ENCODE measurements at places on chromosomes 4 and X. TPM values are rescaled to one million over a fixed set of nuclear protein-coding genes. Genes with fewer than 3 reads are reported as not detected.

DNA sequence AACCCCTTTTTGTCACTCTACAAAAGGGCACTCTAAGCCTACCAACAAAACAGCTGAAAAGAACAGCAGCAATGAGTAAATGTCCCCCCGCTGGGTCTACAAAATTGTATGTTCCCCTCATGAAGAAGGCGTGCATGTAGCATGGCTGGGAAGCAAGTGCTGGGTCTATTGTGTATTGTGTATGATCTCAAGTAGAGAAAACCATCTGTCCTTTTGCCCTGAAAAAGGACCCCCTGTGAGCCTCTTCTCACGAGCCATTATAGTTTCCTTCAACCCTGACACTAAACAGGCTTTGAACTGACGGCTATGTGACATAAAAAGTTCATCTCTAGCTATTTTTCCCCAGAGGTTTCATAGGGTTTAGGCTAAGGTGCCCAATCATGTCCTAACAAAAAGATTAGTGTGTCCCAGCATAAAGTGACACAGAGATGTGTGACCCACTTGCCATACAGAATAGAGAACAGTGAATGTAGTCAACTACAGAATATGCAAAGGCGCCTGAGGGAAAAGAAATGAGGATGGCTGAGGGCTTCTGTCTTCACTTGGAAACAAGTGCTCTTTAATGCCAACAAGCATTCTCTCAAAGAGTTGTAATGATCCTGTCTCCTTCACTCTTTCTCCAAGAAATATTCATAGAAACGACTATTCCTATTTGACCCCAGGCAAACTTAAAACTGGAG, 27.3 kb downstream of the COL25A1 start:
- peak; percentile 42 for DNase-seq

- no peak for DNase-seq
These were observed 152.9 kb downstream of the STPG2 start for GRCh38 chr4:97990409-97990808.

The ZFP92 gene
- total RNA-seq: 0.22 TPM

The NPNT gene
- 0.22 TPM for total RNA-seq

The SLC26A1 gene
- total RNA-seq: not detected

DNA sequence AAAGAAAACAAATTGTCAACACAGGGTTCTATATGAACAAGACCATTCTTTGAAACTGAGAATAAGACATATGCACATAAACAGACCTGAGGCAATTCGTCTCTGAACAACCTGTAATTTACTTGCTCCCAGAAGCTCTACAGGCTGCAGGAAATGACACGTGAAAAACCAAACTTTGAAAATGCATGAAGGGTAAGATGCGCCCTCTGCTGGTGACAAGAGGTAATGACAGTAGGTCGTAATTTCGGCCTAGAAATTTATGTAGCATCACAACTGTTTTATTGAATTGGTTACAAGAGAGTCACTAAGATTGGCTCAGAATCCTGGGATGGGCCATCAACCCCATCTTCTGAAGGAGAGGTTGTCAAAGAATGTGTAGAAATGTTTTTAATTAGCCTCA, 276.5 kb downstream of the PPP4R3C start:
- peak; percentile 35 for DNase-seq

DNA sequence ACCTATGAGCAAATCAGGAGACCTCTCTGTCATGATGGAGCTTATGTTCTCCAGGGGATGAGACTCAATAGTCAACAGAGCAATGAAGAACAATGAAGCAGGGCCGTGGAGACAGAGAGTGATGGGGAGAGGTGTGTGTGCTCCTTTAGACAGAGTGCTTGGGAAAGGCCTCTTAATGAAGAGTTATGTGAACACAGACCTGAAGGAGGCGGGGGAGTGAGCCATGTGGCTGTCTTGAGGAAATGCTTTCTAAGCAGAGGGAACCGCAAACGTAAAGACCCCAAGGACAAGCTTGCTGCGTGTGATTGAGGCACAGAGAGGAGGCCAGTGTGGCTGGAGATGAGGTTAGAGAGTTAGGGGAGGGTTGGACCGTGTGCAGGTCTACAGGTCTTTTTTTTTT, 53.1 kb downstream of the CHRNA9 start:
- peak; percentile 39 for DNase-seq

DNA sequence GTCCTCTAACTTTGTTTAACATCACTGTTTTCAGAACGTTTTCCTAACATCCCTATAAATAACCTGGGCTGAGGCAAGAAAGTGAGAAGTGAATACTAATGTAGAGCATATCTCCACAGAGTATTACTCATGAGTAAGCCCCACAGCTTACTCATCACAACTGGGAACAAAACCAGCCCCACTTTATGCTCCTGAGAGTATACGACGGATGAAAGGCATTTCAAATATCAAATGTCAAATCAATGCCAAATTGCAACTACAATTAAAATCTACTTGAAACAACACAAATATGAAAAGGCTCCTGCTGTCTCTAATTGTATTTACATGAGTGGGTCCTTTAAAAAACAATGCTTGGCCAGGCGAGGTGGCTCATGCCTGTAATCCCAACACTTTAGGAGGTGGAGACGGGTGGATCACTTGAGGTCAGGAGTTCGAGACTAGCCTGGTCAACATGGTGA, 41.2 kb downstream of the SH3RF1 start:
- DNase-seq: no peak

GRCh38 chr4:154973244-154974035, 192.4 kb downstream of the RBM46 start:
- no peak for DNase-seq

- DNase-seq: peak; percentile 75
These were observed at the start of gene GPRIN3 for GRCh38 chr4:89307446-89308160. Gene GPRIN3 (minus strand): TSS chr4:89307800. CDS start chr4:89250110, 57,690 bp downstream.

GRCh38 chr4:119103263-119103662, 32.4 kb upstream of the MYOZ2 start:
- no peak for DNase-seq

The RIBC1 gene
- 0.62 TPM for total RNA-seq

DNA sequence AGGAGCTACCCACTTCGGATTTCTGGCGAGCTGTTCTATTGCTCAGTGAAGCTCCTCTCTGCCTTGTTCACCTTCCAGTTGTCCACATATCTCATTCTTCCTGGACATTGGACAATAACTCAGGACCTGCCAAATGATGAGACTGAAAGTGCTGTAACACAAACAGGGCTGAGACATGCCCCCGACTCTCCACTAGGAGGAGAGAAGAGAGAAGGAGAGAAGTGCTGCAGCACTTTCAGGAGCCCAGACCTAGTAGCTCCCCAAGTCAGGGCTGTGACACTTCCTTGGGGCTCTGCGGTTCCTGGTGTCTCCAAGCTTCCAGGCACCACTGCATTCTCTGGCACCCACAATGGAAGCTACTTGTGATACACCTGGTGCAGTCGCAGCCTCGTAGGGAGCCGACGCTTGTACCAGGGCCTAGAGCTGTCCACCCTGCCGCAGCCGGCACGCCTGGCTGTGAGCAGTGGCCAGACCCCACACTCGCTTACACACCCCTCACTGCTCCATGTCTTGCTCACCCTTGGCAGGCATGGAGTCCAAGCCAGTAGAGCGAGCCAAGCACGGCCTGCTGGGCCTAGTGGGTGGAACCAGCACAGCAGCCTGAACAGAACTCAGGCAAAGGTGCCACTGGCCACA, 234.9 kb downstream of the TECRL start:
- DNase-seq: no peak
